ENCODE measurements at places on chromosomes 5 and 9.

DNA sequence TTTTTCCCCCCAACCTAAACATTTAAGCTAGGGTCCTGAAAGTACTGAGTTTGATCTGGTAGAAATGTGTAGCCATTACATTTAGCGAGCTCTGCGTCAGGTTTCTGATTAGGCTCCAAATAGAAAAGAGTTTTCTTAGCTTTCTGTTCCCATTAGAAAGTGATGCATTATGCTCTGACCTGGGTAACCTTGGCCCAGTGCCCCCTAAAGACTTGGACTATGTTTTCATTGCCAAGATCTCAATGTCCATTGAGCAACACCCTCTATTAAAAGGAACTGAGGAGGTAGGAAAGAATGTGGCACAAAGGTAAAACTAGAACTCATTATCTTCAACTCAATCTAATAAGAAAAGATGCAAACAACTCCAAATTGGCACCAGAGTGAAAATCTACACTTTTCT lies 358.9 kb upstream of the PCSK5 start:
- no peak for DNase-seq

DNA sequence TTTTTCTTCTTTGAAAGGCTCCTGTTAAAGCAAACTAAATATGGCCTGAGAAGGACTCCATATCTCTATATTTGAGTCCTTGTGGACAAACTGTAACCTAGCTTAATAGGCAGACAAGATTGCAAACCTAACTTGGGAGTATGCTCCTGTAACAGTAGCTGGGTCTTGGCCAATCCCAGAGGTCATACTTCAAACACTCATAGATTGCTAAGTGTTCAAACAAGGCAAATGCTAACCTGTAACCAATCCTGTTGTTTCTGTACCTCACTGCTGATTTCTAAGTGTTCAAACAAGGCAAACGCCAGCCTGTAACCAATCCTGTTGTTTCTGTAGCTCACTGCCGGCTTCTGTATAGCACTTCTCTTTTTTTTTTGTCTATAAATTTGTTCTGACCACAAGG lies 50.6 kb upstream of the CLK4 start:
- no peak for DNase-seq

- no peak for DNase-seq
These were observed 492.2 kb upstream of the ARRDC3 start for GRCh38 chr5:91875196-91875779.

DNA sequence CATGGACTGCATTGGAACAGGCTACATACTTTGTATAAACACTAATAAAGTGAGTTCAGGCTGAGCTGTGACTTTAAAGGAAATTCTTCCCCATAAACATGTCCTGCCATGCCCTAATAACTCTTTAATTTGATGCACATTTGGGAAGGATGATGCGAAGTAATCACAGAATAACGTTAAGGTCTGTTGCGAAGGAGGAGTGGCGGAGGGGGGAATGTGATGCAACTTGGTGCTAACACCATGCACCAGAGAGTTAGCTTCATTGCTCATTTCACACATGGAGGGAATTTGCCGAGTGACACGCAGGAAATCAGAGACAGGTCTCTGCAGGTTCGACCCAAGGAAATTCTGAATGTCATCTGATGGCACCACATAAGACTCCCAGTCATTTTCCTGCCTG lies 32.9 kb downstream of the SLIT3 start:
- DNase-seq: no peak

DNA sequence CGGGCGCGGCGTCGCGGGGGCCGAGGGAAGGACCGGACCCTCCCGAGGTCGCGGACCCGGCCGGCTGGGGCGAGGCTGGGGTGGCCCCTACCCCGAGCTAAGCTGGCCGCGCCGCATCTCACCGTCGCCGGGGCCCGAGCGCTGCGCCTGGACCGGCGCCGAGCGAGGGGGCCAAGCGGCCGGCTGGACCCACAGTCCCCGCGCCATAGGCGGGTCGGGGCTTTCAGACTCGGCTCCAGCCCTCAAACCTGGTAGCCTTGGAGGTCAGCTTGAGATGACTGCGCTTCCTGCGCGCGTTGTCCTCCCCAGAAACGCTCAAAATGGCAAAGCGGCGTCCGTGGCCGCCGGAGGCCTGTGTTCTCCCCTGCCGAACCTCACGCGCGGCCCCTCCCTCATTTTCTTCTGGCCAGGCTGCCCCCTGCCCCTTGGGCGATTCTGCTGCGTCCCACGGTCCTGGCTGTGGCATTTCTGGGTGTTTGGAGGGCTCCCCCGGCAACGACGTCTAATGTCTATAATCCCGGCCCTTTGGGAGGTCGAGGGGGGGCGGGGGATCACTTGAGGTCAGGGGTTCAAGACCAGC lies 8.7 kb upstream of the GRIN1 start:
- no peak for DNase-seq

- DNase-seq: no peak
These were observed 399 bp upstream of the FBN2 start for GRCh38 chr5:128538250-128539037.

- no peak for DNase-seq
These were observed 17.7 kb downstream of the MARVELD2 start for GRCh38 chr5:69432412-69433206.
